Activated T-helper 1 cell treated with Interleukin-2 at 50 U/mL for 16 hours (primary cell): ENCODE measurements at places on chromosomes 5 and 9.

DNA sequence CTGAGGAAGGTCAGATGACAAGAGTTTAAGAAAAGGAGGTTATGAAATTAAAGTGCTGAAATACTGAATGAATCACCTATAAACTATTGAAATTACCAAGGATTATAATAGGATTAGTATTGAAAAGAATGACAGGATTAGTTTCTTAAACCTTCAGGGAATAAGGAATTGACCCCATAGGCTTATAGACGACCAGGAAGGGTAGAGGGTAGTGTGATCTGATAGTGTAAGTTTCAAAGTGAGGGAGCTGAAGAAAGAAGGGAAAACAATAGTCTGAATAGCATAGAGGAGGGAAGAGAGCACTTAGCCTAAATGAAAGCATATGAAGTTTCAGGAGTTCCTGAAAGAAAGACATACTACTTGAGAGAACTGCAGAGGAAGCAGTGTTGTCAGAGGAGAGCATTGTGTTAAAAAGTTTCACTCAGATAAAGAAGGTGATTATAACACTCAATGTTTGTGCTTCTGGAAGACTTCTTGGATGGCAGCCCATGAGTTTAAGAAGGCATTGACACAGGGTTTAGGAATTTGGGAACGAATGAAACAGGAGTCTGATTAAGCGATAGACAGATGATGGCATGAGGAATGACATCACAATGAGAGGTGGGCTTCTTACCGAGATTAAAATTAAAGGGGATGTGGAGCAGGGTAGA is 557.9 kb upstream of the GRAMD2B start:
- DNase-seq: no peak

DNA sequence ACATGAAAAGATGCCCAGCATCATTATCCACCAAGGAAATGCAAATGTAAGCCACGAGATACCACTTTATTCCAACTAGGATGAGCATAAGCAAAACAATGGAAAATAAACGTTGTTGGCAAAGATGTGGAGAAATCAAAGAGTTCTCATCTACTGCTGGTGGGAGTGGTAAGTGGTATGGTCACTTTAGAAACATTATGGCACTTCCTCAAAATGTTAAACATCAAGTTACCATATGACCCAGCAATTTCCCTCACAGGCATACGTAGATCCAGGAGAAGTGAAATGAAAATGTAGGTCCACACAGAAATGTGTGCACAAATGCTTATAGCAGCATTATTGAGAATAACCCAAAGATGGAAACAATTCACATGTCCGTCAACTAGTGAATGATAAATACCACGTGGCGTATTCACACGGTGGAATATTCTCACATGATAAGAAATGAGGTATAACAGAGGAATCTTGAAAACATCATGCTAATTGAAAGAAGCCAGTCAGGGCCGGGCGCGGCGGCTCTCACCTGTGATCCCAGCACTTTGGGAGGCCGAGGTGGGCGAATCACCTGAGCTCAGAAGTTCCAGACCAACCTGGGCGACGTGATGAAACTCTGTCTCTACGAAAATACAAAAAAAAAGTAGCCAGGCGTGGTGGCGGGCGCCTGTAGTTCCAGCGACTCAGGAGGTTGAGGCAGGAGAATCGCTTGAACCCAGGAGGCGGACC is 16.4 kb upstream of the FLT4 start:
- no peak for DNase-seq

- no peak for DNase-seq
Observed at GRCh38 chr9:14932641-14933040, 22.4 kb upstream of the FREM1 start.

DNA sequence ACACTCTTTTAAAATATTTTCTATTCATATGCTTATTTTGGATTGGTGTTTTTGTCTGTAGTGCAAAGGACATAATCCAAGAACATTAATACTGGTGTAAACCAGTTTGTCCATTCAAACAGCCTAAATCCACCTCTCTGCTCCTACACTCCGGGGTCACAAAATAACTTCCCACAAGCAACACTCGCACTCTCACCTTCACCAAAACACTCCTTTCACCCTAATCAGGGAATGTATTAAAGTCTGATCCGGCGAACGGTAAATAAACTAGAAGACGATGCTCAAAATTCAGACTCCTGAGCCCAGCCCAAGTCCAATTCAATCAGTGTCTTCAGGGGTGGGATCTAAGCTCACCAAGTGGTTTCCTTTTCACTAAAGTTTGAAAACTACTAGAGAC is 649 bp downstream of the AP3B1 start:
- DNase-seq: no peak

- DNase-seq: no peak
Observed at GRCh38 chr5:176888016-176888864, 10.9 kb downstream of the HK3 start.

DNA sequence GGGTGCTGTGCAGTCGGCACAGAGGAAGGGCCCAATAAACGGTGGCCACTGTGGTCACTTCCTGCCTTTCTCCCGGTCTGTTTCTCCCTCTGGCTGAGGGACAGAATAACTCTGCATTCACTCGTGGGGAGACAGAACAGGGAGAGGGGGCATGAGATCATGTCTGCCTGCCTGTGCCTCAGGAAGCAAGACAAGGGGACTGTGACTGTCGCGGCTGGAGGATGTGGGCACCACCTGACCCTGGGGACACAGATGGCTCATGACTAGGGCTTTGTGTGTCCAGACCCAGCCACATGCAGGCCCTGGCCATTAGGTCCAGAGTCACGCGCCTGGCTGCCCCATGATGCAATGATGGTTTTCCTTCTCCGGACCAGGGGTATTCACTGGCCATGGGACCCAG is 5.8 kb downstream of the TRUB2 start:
- DNase-seq: no peak

DNA sequence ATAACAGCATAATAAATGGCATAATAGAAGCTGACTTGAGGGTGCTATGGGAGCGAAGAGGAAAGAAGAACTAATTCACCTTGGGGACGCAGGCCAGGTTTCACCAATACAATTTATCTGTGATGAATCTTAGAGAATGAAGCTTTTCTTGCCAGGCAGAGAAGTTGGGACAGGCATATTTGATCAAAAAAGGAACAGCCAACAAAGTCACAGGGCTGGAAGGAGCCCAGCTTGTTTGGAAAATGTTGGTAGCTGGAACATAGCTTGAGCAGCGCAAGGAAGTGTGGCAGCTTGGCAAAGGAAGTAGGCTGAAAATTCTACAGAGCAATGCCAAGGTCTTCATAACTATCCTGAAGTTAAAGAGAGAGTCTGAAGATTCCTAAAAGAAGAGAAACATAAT is 181.5 kb upstream of the OR13F1 start:
- DNase-seq: no peak

GRCh38 chr5:106380736-106381135 is 1290.0 kb downstream of the EFNA5 start:
- no peak for DNase-seq

- DNase-seq: no peak
Observed at GRCh38 chr5:180074462-180074861, 2.9 kb upstream of the RNF130 start.

- no peak for DNase-seq
Observed at GRCh38 chr5:43514471-43514815, 505 bp downstream of the C5orf34 start.

DNA sequence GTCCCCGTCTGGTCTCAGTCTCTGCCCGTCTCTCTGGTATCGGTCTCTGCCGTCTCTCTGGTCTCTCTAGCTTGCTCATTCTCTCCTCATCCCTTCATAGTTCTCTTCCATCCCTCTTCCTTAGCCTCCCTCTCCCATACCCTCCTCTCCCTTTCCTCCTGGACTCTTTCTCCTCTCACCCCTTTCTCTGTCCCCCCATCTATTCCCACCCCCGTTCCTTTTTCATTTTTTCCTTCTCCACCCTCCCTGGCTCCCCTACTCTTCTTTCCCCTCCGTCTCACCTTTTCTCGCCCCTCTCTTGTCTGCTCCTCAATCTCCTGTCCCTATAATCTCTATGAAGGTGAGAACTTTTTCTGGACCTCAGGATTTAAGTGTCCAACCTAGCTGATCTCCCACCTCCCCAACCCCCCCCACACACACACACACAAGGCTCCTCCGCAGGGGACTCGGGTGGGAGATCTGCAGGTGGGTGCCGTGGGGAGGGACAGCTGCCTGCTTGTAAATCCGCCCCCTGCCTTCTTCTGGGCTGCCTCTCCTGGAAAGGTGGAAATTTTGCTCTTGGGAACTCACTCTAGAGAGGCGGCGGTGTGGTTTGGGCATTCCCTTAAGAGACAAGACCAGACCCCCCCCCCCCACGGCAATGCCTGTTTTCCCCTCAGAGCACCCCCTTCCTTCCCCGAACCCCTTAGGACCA is 953 bp downstream of the UBE2QL1 start:
- DNase-seq: no peak

GRCh38 chr9:114930056-114930812 is at the start of gene TNFSF8:
TNFSF8 (minus strand) TSS chr9:114930591; CDS start chr9:114930303, 288 bp downstream.
- peak; percentile 70 for DNase-seq

GRCh38 chr9:86452201-86452828 is 98.1 kb upstream of the TUT7 start:
- no peak for DNase-seq

DNA sequence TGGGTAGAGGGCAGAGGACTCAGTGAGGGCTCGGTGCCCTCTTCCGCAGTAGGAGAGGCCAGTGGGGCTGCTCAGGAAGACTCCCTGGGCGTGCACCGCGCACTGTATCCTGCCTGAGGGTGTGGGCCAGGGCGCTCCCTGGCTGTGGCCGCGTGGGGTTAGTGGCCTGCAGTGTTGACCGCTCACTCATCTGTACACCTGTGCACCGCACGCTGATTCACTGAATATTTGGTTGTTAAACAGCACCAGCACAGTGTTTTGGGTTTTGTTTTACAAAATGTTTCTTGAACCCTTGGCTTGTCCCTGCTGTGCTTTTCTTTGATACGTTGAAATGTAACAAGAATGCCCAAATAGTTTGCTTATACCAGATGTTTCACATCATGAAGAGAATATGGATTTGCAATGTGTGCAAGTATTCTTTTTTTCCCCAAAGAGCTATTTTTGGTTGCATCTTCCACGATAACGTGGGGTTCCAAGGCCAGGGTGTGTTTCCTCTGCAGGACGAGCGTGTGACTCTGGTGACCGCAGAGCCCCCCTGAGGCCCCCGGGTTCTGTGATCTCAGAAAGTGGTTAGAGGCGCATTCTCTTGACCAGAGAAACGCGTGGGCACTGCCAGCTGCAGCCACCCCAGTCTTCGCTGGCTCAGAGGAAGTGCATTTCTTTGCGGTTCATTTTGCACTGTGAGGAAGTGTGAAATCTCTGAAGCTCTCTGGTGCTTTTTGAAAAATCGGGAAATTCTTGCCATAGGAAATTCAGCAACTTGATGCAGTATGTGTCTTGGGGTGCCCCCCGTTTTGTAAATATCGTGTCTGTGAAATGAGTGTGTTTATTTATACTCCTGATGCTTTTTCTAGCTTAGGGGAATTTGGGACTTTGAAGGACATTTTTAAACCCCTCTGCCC is 46.9 kb downstream of the AHRR start:
- no peak for DNase-seq

GRCh38 chr5:63931836-63932235 is 30.4 kb downstream of the HTR1A start:
- no peak for DNase-seq
